ENCODE measurements at places on chromosomes 7 and 10.

DNA sequence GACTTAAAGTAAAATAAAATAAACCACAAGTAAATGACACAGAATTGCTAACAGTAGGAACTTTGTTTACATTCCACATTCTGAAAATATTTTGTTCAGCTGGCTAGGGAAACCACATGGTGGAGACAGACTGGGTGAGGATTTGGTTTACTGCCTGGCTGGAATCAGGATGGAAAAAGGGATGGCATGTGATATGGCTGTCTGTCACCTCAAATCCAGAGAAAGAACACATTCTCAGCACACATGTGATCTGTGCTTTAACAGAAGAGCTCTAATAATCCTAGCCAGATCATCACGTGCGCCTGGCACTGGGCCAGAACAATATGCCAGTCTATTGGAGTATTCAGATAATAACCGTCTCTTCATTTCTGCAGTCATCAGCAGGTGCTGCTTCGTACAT lies 90.9 kb upstream of the PIP4K2A start:
- DNase-seq = no peak

- no peak for DNase-seq
Observed at GRCh38 chr10:52573347-52573746, 199.2 kb downstream of the MBL2 start.

DNA sequence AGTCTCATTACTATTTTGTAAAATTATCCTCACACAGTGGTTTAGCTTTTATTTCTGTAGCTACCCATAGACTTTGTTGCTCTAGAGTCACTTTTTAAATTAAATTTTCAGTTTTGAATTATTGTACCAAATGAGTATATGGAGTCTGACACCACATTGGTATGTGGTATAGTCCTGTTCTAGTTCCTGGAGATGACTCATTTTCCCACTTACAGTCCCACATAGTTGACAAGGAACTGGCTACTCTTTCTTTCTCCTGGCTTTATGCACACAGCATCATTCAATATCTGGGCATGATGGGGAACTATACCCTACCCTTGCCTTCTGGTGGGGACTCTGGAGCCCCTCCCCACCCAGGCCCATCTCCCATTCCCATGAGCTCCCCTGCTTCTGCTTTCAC lies 92.6 kb upstream of the RAB11FIP2 start:
- no peak for DNase-seq

DNA sequence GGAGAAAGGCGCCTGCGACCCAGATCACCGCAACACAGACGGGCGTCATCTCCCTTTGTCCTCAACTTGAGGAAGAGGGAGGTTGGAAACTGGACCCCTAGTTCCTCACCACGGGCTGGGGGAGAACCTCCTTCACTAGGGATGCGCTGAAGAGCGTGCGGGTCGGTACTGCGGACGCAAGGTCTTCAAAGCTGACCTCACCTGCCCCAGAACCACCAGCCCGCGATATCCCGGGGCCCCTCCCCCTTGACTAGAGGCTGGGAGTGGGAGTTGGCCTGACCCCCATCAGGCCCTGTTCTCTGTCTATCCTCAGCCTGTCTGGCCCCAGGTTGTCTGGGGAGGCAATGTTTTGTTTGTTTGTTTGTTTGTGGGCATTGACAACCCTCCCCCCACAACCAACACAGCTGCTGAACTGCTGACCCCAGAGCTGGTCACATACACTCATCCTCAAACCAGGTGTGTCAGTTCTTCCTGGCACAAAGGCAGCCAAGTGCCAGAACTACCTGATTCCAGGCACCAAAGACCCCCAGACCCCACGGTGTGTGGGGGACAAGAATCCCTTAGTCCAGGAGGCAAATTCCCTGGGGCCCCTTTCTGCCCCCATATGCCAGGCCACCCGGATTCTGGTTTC lies 2.9 kb downstream of the NPM3 start:
- no peak for DNase-seq

- no peak for DNase-seq
Observed at GRCh38 chr10:44382981-44383748, 1.7 kb downstream of the CXCL12 start.

DNA sequence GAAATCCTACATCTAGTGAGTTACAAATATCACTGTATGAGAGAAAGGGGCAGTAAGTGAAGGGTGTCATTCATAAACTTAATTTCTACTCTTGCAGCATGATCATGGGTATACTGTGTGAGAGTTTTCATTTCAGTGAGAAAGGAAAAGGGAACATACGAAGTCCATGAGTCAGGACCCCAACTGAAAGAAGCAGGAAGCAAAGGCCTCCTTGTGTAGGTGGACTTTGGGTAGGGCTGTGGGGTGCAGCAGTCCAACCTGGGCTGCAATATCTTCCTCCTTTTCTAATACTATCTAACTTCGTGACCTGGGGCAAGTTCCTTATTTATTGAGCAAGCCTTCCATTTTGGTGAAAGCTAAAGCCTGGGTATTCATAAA lies 248.2 kb upstream of the TCF7L2 start:
- DNase-seq = no peak
